ENCODE measurements at places on chromosomes 4 and X.
A peak's percentile ranks its signal among the peaks of the same experiment; 100 is the strongest.

- no peak for DNase-seq
These were observed 90.4 kb upstream of the PCDH10 start for GRCh38 chr4:133058701-133059100.

DNA sequence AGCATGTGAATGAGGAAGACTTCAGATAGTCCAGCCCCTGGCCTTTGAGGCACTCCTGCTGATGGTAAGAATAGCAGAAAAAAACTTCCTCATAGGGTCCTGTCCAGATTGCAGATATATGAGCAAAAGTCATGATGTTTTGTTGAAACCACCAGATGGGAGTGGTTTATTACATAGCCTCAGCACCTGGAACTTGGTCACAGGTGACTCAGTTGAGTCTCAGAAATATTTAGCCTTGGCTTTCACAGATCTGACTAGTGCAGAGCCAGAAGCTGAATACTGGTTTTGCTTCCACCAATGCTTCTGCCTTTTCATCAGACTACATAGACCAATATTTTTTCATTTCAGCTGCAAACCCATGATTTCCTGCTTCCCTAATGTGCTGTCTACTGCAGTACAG, 994.9 kb upstream of the SLIT2 start:
- no peak for DNase-seq

DNA sequence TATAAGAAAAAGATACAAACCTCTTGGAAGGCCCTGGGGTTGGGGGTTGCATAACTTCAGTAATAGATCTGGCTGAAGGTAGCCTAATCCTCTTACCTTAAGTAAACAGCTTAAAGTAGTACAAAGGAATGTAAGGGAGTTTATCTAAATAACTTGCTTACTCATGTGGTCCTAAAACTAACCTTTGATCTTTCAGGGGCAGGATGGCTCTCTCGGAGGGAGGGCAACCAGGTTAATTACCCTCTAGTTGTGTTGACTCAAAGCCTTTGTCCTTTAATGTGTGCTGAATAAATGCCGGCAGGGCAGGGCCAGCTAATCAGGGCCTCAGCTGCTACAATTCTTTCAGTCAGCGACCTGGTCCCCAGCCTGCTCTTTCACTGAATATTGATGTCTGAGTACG, 822.0 kb upstream of the SLIT2 start:
- DNase-seq: no peak

DNA sequence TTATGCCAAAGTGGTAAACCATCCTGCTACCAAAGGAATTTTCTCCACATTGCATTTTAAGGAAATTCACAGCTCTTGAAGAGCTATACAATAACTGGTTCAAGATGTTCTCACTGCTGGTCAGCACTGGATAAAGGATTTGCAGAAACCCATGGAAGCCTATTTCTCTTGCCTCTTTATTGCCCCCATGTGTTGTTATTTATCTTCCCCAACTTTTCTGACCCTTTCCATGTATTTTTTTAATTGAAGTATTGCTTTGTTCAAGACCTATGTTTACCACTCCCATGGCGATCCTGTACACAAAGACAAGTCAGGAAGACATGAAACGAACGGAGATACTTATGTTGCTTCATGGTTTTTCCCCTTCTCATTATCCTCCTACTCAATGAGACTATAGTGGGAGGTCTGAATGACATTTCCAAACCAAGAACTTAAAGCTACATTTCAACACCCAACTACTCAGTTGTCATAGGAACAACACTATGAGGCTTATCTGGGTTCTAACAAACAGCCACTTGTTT, 566.4 kb upstream of the DIPK2B start:
- no peak for DNase-seq

DNA sequence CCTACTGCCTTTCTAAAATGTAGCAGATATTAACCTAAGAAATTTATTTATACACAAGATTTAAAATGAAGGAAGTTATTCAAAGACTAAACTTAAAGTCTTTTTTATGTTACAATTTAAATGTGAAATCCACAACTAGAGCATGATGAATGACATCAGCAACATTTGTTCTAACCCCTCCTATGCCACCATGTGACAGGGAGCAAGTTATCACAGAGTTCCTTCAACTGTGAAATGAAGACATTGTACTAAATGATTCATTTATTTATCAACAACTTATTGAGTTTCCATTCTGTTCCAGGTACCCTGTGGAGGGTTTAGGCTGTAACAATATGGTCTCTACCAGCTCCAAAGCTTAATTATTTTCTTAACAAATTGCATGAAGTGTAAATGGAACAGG, 76.9 kb downstream of the SLC39A8 start:
- DNase-seq: no peak

DNA sequence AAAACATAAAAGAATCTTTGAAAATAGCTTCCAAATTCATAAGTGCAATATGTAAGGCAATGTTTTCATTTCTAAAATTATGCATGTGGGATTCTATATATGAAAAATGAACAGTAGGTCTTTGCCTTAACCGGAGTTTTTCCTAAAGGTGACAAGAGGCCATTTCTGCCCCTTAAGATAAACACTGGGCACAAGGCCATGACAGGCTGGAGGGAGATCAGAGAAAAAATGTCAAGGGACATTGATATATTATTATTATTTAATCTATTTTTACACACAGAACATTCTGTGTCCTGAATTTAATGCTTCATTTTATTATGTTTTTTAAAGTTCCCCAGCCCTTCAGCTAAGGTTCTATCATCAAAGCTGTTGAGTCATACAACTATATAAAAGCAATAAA, 118.8 kb downstream of the CHM start:
- no peak for DNase-seq

GRCh38 chrX:119729408-119730201, 28.8 kb upstream of the SOWAHD start:
- DNase-seq: peak; percentile 41

- no peak for DNase-seq
These were observed 124.9 kb upstream of the GUCY1A1 start for GRCh38 chr4:155541716-155542115.

DNA sequence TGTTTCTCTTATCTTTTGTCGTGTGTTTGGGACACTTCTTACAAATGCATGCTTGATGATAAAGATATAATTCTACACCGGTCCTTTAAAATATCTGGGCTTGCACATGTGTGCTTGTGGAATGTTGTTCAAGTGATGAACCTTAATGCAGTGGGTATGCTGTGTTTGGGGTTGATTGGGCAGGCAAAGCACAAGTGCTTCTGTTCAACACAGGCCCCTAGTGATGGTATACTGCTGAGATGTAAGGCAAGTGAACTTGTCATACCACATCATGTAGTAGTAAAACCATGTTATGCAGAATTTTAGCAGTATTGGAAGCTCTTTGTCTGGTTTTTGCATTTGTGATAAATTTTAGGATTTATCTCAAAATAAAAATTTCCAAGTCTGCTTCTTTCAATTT, 23.9 kb downstream of the TBC1D19 start:
- no peak for DNase-seq

- no peak for DNase-seq
These were observed 213.6 kb downstream of the CPE start for GRCh38 chr4:165592386-165592785.

GRCh38 chrX:136106920-136107528, 40.3 kb upstream of the FHL1 start:
- no peak for DNase-seq

DNA sequence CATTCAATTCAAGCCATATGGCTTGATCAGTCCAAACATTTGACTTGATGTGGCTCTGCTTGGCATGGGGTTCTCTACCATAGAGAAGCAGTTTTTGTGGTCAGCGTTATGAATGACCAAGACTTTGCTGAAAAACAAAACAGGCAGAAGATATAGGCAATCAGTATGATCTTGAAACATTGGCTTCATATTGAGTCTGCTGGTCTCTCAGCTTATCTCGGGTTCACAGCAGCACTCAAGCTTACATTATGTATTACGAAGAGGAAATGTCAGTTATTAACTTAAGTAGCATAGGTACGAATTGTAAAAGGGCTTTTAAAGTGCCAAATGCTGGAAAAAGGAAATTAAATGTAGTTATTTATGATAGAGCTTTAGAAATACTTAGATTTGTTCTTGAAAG, 99.0 kb downstream of the AFF2 start:
- DNase-seq: no peak

GRCh38 chr4:188399834-188400233, 260.6 kb downstream of the TRIML1 start:
- DNase-seq: no peak

DNA sequence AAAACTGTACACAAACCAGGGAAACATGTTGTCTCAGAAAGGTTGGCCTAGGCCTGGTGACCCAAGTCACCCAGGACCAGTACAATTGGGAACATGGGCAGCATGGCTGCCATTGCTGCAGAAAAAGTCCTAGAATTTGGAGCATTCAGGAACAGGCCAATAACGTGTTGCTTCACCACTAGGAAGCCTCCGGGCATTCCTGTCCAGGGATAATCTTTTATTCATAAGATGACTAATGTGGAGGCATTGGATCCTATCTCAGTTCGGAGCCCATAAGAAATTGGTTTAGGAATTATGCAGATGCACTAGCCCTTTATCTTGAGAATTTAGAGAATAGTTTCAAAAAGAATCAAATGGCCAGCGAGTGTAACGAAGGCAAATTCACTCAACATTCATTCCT, 242.8 kb upstream of the NDST4 start:
- DNase-seq: no peak

GRCh38 chrX:24542756-24543155, 77.7 kb downstream of the PDK3 start:
- no peak for DNase-seq

DNA sequence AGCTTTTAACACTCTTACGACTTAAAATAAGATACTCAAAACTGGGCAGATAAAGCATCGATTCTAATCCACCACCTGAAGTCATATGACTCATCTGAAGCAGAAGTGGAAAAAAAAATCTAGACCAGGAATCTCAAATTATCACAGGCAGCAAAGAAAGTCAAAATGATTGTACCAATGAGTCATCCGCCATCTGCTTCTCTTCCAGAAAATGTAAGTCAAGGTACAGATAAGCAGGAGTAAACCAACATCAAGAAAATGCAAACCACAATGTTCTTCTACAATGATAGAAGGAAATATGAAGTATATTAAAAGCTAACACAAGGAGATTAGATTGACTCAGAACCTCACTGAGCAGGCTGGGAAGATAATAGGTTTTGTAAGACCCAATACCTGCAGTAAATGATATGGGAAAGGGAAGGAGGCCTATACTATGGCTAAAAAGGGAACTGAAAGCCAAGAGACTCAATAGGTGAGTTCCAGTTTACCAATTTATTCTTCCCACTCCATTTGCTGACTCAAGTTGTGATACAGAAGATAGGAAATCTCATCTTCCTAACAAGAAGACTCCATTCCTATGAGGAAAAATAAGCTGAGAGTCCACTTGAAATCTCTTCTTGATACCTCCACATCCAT, 88.4 kb upstream of the TET2 start:
- DNase-seq: no peak

DNA sequence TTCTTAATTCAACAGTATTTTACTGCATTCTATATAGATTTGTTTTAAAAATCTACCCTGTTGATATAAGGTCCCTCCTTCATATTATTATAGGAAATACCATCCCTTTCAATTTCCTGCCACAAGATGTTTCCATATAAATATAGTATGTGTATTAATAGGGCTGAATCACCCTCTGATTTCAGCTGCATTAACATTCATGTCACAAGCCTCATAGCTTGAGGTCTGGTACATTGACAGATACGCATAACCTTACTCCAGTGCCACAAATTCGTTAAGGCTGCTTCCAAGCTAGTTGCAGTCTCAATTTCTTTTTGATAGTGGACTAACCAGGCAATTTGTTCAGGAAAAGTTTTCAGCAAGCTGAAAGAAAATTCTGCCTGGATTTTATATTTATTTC, 128.4 kb downstream of the KLHL34 start:
- no peak for DNase-seq

DNA sequence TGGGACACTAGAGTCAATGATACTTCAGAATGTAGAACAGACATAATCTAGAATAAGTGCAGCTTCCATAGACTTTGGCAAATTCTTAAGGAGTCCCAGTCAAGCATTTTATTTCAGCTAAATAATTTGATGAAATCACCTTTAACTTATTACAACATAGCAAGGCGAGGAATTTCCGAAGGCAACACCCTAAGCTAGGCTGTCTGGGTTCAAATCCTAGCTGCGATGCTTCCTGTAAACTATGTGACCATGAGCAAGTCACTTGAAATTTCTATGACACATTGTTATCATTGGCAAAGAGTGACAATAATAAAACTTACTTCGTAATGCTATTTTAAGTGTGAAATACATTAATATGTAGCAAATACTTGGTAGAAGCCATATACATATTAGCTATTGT, 679.1 kb downstream of the DMD start:
- no peak for DNase-seq

GRCh38 chr4:93232883-93233282, 595.7 kb upstream of the ATOH1 start:
- no peak for DNase-seq

DNA sequence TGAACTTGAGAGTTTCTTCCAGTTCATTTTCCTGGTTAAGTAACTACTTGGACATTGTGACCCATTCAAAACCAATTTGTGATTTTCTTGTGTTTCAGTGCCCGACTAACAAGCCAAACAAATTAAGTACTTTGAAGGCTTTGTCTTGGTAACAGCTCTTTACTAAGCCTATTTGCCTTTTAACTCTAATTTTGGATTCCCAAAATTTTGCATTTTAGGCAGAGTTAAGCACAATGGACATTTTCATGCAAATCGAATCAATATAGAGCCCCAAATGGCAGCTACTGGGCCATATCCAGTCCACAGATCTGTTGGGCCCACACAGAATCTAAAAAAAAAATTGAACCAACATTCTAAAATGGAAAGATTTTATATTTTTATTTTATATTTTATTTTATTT, 31.4 kb upstream of the CHRNA9 start:
- DNase-seq: no peak

GRCh38 chr4:8070736-8071718, 87.6 kb downstream of the ABLIM2 start:
- no peak for DNase-seq

- DNase-seq: no peak
These were observed 97.0 kb upstream of the LNX1 start for GRCh38 chr4:53688186-53688790.

DNA sequence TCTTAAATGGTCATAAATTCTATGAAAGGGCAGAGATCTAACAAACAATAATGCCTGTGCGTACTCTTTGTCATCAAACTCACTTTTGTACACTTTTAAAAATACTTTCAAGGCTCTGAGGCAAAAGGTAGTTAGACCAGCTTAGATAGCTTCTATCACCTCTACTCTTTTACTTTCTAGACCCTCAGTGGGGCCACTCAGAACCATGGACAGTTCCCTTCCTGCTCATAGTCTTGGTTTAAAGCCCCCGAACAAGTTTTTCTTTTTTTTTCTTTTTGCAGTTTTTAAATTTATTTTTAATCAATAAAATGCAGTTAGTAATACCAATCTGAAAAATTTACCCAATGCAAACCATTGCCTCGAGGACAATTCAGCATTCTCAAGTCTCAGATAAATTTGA, 460.5 kb upstream of the CNKSR2 start:
- no peak for DNase-seq

- DNase-seq: no peak
These were observed 78.2 kb downstream of the OPHN1 start for GRCh38 chrX:68354879-68355628.

DNA sequence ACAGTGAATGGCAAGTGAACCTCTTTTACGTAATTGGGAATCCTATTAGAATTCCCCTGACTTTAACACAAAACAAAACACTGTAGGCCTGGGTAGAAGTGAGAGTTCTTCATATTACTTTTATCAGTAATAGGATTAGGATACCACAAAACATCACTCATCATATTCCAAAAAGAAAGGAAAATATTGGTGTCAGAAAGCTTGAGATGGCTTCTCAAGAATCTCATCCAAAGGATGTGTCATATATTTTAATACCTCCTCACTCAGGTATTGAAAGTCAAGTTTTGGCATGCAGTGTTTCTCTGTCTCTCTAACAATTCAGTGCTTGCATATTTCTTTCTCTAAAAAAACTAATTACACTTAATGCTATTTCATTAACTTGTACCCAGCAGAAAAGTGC, 173.2 kb downstream of the PDGFC start:
- no peak for DNase-seq
